DMS53 (cell line): ENCODE measurements at places on chromosomes 2 and 18.

DNA sequence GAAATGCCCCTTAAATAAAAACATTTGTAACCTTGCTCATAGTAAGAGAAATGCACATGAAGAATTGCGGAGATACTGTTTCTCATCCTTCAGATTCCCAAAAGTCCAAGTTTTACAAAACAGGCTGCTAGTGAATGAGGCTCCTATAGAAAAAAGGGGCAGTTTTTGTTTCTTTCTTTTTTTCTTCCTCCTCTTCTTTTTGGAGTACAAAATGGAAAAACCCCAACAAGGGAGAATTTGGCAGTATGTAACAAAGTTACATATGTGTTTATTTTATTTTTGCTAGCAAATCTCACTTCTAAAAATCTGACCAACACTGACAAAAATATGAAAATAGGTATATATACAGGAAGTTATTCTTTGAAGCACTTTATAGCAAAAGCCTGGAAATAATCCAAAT lies 7.1 kb upstream of the BAZ2B start:
- no peak for DNase-seq

DNA sequence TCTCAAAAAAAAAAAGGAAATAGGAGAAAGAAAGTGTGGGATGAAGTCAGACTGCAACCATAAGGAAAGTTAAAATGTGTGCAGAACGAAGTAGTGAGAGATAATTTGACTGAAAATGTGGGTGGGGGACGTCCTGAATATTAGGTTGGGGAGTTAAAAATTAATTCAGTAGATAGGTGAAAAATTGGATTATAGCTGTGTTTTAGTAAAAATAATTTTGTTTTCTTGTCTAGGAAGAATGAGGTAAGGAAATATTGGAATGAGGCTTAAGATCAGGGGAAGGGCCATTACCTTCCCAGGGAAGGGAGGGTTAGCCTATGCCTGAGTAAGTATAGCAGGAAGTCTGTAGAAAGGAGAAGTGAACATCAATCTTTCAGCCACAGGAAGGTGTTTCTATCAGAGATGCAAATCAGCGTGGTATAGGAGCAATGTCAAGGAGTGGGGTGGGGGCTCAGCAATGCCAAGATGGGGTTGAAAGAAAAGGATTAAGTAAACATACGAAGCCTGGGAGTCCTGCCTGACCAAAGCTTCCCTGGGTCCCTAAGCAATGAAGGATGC lies 250.9 kb downstream of the PIEZO2 start:
- no peak for DNase-seq

DNA sequence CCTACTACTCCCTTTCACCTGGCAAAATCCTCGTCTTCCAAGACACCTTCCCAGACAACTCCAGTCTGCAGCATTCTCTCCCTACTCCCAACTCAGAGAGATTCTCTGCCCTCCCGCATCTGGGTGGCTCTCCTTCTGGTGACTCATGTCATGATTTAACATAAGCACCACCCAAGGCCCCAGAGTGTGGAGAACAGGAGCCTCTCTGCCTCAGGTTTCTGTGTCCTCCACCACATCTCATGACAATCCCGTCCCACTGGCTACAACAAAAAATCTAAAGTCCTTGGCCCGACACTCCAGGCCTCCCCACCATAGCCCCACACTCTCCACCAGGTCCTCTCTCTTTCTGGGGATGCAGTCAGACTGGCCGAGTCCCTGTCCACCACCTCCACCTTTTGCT lies 197.1 kb downstream of the BCL11A start:
- no peak for DNase-seq

- peak; percentile 15 for DNase-seq
Measured at GRCh38 chr18:55018602-55019001, 59.3 kb upstream of the CCDC68 start.

- DNase-seq: no peak
Measured at GRCh38 chr2:8984157-8984556, 19.3 kb downstream of the MBOAT2 start.

- DNase-seq: peak; percentile 65
Measured at GRCh38 chr2:133780099-133780996, 212.1 kb upstream of the NCKAP5 start.

- no peak for DNase-seq
Measured at GRCh38 chr2:39033980-39034379, 86.9 kb downstream of the SOS1 start.

DNA sequence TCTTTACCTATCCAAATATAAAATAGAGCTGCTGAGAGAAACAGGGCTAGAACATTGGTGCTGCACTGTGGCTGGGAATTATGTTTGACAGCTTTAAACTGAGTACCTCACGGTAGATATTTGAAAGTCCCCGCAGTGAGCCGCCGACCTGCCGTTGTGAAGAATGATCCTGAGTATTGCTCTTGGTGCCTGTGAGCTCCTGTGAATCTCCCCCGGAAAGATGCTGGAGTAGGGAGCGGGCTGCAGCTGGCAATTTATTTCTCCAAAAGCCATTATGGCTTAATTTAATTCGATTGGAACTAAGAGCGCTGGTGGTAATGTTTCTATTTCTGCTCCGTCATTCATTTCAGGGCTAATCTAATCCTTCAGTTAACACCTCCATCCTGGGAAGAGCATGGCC lies 129.4 kb upstream of the TPO start:
- no peak for DNase-seq

- peak; percentile 90 for DNase-seq
Measured at GRCh38 chr2:65576861-65577601, 144.6 kb upstream of the SPRED2 start.
